ENCODE measurements at places on chromosomes 7 and 10. TPM values are rescaled to one million over a fixed set of nuclear protein-coding genes. Genes with fewer than 3 reads are reported as not detected.
A peak's percentile ranks its signal among the peaks of the same experiment; 100 is the strongest.

The SEPHS1 gene
- total RNA-seq = 38.9 TPM

DNA sequence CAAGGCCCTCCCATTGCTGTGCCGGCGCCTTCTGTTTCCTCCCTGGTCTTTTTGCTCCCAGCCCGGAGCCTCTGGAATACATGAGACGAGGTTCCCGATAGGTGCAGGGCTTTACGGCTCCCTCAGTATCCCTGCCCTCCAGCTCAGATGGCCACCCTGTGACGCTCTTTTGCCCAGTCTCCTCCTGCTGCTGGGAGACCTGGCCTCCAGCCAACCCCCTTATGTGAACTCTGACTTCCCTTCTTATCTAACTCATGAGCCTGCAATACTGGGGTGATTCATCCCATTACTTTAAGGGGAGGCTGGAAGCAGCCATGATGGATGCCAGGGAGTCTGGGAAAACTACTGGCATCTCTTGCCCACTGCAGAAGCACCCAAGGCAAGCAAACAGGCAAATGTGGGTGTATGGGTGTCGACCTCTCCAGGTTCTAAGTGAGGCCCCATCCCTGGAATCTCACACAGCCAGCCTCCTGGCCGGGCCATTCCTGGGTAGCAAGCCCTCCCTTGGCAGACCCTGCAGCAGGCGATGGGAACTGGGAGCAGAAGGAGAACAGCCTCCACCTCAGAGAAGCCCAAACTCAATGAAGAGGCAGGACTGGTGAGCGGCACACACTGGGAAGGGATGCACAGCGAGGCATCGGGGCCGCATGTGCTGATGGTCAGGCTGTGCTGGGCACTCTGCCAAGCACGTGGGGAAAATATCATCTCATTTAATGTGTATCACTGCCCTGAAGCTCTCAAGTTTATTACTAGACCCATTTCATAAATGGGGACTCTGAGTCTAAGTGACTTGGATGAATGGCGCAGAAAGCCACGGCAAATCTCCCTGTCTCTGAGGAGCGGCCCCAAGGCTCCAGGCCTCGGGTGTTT, 97.5 kb downstream of the FAM53B start:
- no peak overlapping the region for H3K4me3 ChIP-seq
- H3K27me3 ChIP-seq = no peaks in the 10 kb centered on the region
- H3K27ac ChIP-seq = peak overlapping the region; percentile 84
- no peaks in the 10 kb centered on the region for H3K36me3 ChIP-seq

The CYP3A5 gene
- 15.1 TPM for total RNA-seq

- H3K27me3 ChIP-seq = no peaks in the 10 kb centered on the region
- H3K27ac ChIP-seq = no peak overlapping the region
- DNase-seq = no peak
- H3K36me3 ChIP-seq = no peaks in the 10 kb centered on the region
- no peak overlapping the region for H3K4me3 ChIP-seq
- H3K4me1 ChIP-seq = peaks cover 13% of the 10 kb centered on the region
Observed at GRCh38 chr7:50739744-50740435, 42.8 kb downstream of the GRB10 start.

The ELFN1 gene
- 4.3 TPM for total RNA-seq

GRCh38 chr7:34430456-34430855, 227.6 kb upstream of the NPSR1 start:
- no peaks in the 10 kb centered on the region for H3K36me3 ChIP-seq
- DNase-seq = no peak
- no peaks in the 10 kb centered on the region for H3K27me3 ChIP-seq
- H3K27ac ChIP-seq = no peak overlapping the region

The PLEKHS1 gene
- total RNA-seq = not detected

The CALHM2 gene
- 29.4 TPM for total RNA-seq

- no peak overlapping the region for H3K4me3 ChIP-seq
- no peaks in the 10 kb centered on the region for H3K36me3 ChIP-seq
- DNase-seq = no peak
Observed at GRCh38 chr10:62830679-62831078, 14.5 kb upstream of the EGR2 start.

GRCh38 chr7:65503434-65504152, 129.9 kb downstream of the ZNF92 start:
- no peak overlapping the region for H3K4me3 ChIP-seq
- H3K27me3 ChIP-seq = peaks cover 7% of the 10 kb centered on the region
- no peaks in the 10 kb centered on the region for H3K36me3 ChIP-seq

DNA sequence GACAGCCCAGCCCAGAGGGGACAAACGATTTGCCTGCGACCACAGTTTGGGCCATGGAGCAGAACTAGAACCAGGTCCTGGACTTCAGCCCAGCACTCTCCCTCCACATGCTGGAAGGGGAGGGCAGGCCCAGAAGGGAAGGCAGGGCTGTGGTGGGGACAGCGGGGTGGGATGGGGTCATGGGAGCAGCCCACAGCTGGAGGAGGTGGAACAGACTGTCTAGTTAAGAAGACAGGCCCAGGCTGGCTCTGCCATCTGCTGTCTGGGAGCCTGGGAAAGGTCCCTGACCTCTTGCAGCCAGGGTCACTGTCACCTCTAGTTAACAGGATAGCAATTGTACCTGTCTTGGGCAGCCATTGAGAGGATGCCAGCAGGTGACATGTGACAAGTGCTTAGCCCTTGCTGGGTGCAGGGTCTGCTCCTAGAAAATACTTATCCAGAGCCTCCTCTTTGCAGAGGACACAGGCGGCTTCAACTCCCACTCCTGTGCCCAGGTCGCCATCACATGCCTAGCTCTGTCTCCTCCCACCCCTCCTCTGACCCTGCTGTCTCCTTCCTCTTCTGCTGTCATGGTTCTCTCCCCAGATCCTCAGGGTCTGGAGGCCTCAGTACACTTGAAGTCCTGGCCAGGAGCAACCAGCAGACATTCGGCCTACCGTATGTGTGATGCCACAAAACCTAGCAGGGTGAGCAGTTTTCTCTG, 37.0 kb upstream of the CHST15 start:
- peaks cover 7% of the 10 kb centered on the region for H3K4me1 ChIP-seq
- no peak overlapping the region for H3K4me3 ChIP-seq
- H3K27ac ChIP-seq = no peak overlapping the region
- H3K27me3 ChIP-seq = no peaks in the 10 kb centered on the region

DNA sequence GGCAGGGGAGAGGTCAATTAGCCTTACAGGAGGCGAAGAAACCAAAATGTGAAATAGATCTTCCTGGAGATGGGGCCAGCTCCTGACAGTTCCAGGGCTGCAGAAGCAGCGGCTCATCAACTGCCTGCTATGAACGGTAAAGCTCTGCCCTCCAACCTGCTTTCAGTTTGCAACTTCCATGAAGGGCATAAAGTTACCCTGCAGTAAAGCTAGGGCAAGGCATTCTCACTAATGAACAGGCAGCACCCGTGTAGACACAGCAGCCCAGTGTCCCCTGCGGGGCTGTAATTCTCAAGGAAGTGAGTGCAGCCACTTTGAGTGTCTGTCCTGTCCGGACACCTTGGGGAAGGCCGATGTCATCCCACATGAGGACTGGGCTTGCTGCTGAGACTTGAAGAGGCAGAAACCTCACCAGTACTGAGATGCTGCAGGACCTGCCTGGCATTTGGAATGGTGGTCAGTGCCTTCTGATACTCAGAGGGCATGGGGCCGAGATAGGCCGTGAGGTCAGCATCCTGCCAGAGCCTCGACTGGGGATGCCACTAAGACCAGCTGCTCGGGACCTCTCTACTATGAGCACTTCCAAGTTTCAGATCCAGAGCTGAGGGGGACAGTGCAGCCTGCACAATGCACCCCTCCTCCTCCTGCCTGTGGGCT, 26.1 kb upstream of the C10orf53 start:
- no peaks in the 10 kb centered on the region for H3K4me1 ChIP-seq
- H3K27ac ChIP-seq = no peak overlapping the region
- H3K36me3 ChIP-seq = no peaks in the 10 kb centered on the region
- no peak for DNase-seq
- peaks cover 12% of the 10 kb centered on the region for H3K27me3 ChIP-seq

- no peak overlapping the region for H3K4me3 ChIP-seq
- H3K27ac ChIP-seq = no peak overlapping the region
- H3K36me3 ChIP-seq = no peaks in the 10 kb centered on the region
- no peak for DNase-seq
Observed at GRCh38 chr10:100747456-100748230, 2.3 kb downstream of the PAX2 start.

DNA sequence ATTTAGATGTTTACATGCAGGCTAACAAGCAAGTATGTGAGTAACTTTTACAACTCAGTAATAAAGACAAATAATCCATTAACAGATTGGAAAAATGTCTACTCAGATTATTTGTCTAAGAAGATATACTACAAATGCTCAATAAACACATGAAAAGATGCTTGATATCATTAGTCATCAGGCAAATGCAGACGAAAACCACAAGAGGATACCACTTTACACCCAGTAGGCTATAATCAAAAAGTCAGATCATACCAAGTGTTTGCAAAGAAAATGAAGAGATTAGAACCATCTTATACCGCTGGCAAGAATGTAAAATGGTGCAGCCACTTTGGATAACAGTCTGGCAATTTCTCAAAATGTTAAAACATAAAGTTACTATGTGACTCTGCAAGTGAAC, 84.1 kb downstream of the MALSU1 start:
- no peaks in the 10 kb centered on the region for H3K36me3 ChIP-seq
- H3K27me3 ChIP-seq = no peaks in the 10 kb centered on the region
- no peak overlapping the region for H3K27ac ChIP-seq
- no peak overlapping the region for H3K4me3 ChIP-seq

The CTAGE15 gene
- 0.93 TPM for total RNA-seq

DNA sequence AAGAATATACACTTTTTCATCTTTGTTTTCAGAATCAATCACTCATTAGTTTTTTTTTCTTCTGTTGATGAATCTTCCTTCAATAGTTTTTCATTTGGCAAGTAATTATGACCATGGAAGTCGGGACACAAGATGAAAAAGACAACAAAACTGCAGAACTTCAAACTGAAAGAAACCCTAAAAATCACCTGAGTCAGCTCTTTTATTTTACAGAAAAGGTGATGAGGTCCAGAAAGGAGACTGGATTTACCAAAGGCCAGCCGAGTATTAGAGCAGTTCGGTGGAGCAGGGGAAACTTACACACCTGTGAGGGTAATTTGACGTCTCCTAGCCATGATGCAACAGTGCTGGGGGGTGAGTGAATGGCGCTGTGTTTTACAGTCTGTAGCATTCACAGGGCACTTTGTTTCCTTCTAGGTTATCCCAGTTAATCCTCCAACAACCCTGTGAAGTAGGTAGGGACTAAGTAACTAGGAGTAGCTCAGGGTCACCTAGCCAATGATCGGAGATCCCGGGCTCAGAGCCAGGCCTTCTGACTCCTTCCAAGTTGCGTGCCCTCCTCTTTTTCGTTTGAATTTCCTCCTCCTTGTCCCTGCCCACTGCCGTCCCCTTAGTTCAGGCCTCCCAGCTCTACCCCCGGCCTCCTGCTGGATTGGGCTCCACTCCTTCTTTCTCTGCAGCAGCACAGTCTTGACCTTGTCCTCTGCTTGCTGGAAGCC, 14.0 kb downstream of the RBM20 start:
- H3K27ac ChIP-seq = no peak overlapping the region
- H3K4me3 ChIP-seq = no peak overlapping the region
- H3K36me3 ChIP-seq = no peaks in the 10 kb centered on the region
- peaks cover 37% of the 10 kb centered on the region for H3K27me3 ChIP-seq
- no peak for DNase-seq

DNA sequence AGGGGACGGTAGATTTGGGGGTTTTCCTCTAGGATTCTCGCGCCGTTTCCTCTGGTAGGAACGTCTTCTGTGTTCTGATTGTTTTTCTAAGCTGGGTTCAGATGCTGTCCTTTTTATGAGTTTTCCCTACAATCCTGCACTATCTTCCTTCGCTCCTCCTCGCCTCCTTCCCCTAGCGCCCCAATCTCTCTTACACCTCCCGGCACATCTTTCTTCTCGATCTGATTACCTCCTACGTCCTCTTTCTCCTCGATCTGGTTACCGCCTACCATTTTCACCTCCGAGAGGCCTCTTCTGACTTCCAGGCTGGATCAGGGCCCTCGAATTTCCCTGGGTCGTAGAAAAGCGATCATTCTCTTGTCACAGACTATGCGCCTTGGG, 413 bp downstream of the BUD31 start:
- DNase-seq = no peak
- no peaks in the 10 kb centered on the region for H3K27me3 ChIP-seq
- peak overlapping the region; percentile 99 for H3K27ac ChIP-seq
- H3K36me3 ChIP-seq = peaks cover 41% of the 10 kb centered on the region

The AGR2 gene
- total RNA-seq = 66.3 TPM

The GDF2 gene
- total RNA-seq = not detected

GRCh38 chr7:120991161-120991560, 2.6 kb downstream of the CPED1 start:
- peak overlapping the region; percentile 3 for H3K27ac ChIP-seq
- no peaks in the 10 kb centered on the region for H3K27me3 ChIP-seq
- no peaks in the 10 kb centered on the region for H3K36me3 ChIP-seq
- peak overlapping the region; percentile 48 for H3K4me3 ChIP-seq
- no peak for DNase-seq

The LIPM gene
- not detected for total RNA-seq

DNA sequence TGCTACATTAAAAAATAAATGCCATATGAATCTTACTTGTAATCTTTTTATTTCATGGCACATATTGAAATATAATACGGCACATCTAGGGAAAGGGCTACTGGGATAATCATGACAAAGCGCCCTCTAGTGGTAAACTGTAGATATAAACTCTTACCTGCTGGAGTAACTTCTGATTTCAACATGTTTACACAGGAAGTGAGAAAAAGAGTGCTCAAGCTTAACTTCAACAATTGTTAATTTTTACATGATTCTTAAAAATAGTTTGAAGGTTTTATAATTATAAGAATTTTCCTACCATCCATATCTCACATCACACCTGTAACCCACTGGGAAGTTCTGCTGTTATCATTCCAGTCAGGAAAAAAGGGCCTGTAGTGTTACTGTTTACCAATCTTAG, 2.0 kb upstream of the HEPACAM2 start:
- no peak overlapping the region for H3K27ac ChIP-seq
- peaks cover 10% of the 10 kb centered on the region for H3K4me1 ChIP-seq
- H3K27me3 ChIP-seq = no peaks in the 10 kb centered on the region
- H3K36me3 ChIP-seq = no peaks in the 10 kb centered on the region

The GLI3 gene
- 17.5 TPM for total RNA-seq

DNA sequence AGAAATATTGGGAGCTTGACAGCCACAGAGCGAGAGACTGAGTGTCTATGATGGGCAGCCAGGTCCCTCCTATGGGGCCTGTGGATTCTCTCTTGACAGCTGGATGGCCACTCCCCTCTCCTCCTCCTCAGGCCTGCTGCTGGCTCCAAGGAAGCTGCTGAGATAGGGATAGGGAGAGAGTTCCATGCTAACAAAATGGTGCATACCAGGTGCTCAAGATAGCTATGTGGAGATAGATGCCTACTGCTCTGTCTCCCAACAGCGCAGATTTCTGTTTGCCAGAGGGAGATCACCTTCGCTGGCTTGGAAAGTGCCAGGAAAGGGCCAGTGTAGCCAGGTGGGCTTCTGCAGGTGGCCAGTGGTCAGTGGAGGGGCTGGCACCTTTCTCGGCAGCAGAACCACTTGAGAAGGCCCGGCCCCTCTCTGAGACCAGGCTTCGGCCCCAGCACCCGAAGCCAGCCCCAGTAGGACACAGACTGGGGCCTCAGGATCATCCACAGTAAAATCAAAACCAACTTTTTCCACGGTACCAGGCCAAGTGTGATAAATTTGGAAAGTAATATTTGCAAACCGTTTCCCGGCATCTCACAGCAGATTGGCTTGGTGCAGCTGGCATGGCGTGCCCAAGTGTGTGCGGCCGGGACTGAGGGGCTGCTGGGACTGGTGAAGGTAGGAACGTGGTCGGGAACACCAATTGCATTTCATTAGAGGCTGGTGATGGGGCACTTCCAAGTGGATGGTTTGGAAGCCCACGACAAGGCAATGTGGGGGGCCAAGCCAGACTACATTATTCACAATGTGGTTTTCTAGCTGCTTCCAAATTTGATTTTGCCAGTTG, 139.6 kb downstream of the PTPN20 start:
- H3K36me3 ChIP-seq = no peaks in the 10 kb centered on the region
- peaks cover 8% of the 10 kb centered on the region for H3K4me1 ChIP-seq
- no peak overlapping the region for H3K4me3 ChIP-seq
- no peak overlapping the region for H3K27ac ChIP-seq
- no peaks in the 10 kb centered on the region for H3K27me3 ChIP-seq
